Fibroblast of mammary gland (primary cell): ENCODE measurements at places on chromosomes 1 and 21.

DNA sequence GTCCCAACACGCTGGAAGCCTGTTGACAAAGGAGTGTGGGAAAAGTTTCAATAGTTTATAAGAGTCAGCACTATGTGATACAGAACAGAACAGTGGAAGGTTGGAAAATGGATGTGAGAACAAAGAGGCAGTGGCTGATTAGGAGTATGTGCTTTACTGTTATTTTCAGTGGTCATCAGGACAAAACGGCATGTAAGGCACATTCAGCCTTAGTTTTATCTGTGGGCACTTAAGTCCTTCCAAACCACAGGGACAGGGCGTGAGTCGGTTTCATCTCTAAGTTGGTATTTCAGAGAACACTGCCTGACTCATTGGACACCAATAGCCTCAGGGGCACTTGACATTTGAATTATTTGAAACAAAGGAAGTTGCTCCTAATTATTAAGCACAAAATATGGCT lies 306.9 kb downstream of the ASTN1 start:
- DNase-seq = no peak

DNA sequence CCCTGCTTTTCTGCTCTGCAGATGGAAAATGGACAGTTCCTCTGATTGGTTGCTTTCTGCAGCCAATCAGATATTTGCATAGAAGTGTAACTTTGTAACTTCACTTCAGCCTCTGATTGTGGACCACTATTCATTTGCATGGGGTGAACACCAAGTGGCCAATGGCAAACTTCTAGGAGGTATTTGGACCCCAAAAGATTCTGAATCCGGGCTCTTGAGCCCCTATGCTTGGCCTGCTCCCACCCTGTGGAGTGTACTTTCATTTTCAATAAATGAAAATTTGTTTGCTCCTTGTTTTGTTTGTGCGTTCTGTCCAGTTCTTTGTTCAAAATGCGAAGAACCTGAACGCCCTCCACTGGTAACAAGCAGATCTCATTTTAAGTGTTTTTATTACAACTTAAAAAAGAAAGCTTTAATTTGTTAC lies 6.4 kb upstream of the GSTM4 start:
- peak; percentile 75 for DNase-seq

GRCh38 chr1:81505831-81506230 lies 294.9 kb upstream of the ADGRL2 start:
- no peak for DNase-seq

DNA sequence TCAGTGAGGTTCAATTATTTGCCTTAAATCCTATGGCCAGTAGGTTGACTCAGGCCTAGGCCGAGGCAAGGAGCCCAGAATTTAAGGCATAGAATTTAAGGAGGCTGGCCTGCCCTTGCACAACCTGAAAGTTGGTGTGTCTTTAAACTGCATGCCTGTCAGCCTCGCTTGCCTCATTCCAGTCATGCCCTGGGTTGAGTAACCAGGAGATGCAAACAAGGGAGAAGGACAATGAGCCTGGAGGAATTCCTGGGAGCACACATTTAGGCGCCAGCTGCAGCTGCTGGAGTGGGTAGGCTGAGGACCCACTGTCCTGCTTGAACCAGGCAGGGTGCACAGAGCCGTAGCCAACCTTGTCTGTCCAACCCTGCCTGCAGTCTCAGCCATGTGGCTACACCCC lies 11.7 kb downstream of the CD2 start:
- DNase-seq = peak; percentile 80

DNA sequence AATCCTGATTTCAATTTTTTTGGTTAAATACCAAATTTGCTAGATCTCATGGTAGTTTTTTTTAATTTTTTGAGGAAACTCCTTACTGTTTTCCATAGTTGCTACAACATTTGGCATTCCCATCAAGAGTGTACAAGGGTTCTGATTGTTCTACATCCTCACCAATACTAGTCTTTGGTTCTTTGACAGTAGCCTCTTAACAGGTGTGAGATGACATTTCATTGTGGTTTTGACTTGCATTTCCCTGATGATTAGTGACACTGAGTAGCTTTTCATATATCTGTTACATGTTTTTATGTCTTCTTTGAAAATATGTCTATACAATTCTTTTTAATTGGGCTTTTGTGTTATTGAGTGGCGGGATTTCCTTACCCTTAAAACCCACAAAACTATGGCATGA lies 20.9 kb upstream of the RGS13 start:
- no peak for DNase-seq

DNA sequence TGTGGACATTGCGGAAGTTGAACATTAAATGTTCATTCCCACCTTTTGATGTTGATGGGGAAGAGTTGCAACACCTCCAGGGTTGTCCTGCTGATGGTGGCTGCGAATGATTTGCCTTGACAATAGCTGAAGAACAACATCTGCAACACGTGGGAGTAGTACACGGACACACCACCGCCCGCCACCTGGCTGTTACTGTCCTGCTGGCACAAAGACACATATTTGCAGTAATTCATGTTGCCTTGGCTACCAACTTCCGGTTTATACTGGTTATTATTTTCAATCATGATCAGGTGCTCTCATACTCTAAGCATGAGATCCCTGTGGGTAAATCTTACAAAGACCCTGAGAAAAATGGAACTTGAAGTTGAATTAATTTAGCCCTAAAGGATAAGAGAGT lies 55.2 kb downstream of the UBR4 start:
- DNase-seq = no peak

GRCh38 chr1:182596934-182597333 lies 7.3 kb downstream of the RGS16 start:
- no peak for DNase-seq

GRCh38 chr21:38186661-38187270 lies 70.0 kb upstream of the KCNJ15 start:
- DNase-seq = no peak
